Left hindlimb (tissue), 1 donor: ENCODE measurements at places on chromosomes 5 and 9.

DNA sequence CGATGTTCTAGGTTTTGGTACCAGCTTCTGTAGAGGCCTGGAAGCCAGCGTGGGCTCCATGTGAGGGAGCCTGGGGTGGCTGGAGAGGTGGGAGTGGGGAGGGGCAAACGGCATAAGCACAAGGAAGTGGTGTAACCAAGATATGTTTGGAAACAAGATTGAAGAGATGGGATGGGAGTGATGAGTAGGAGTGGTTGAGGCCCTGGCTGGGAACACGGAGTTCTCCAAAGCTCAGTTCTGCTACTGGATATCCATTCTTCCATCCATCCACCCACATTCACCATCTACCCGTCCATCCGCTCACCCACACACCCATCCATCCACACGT lies 12.2 kb downstream of the TSPAN17 start:
- no peak for DNase-seq

DNA sequence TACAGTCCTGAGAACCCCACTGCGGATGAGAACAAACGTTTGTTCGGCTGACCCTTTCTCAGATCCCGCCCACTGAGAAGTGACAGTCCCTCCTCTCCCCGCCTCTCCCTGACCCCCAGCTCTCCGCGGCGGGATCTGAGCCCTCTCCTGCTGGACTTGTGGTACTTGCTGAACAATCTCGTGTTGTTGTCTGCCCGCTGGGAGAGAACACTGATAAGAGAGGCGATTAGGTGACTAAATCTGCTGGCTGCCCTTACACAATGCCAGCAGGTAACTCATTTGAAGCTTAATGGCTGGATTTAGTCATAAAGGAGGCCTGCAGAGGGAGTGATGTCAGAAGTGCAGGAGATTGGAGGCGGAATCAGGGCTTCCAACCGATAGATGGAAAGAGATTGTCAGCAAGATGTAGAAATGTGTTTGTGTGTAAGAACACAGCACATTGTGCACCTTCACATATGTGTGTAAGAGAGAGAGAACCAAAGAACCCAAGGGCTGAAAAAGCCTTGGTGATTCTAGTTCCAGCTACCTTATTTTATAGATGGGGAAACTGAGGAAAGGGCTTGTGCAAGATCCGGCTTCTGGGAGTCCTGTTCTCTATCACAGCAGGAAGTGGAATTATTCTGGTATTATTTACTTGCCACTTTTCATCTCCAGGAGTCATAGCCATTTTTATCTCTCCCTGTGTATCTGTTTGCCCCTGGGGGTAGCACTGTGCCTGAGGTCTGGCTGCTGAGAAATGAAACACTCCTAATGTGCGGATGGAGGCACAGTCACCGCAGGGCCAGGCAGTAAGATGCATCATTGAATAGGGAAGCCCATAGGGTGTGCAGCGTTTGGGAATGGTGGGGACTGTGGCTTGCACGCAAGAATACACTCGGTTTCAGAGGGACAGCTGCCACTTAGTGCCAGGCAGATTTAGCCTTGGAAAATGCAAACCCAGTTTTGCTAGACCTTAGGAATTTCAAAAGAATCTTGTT lies 203.7 kb upstream of the MSX2 start:
- DNase-seq: no peak

DNA sequence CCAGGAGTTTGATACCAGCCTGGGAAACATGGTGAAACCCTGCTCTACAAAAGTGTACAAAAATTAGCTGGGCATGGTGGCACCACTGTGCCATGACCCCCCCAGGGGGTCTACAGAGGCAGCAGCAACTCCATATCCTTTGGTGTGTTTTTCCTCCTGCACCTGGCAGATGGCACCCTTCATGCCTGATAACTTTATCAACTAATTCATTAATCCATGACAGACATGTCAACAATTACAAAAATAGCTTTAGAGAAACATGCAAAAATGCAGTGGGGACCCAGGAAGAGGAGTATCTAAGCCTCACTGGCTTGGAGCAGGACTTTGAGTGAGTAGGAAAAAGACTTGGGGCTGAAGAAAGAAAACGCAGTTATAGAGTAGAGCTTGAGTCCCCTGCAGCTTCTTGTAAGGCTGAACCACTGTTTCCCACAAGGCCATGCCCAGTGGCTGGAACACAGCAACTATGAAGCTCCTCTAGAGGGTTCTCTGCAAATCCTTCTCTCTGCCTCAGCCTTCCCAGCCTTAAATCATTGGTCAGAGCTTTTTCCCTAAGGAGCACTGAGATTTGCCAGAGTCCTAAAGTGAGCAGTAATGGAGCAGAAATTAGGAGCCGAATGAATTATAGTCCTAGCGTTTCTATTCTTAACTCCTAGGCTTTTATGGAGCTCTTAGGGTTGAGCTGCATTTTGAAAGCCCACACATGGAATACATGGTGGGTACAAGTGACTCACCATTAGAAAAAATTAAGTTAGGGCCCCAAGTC lies 25.5 kb upstream of the B4GALT1 start:
- DNase-seq: no peak

DNA sequence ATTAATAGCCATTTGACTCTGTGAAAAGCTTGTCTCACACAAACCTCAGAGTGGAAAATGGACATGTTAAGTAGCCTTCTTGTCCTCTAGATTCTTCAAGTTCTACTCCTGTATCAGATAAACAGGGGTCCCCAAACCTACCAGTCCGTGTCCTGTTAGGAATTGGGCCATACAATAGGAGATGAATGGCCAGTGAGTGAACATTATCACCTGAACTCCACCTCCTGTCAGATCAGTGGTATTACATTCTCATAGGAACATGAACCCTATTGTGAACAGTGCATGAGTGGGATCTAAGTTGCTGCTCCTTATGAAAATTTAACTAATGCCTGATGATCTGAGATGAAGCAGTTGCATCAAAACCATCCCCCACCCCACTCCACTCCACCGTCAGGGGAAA lies 136.3 kb downstream of the TMEM232 start:
- no peak for DNase-seq

GRCh38 chr9:18056269-18056992 lies 417.5 kb upstream of the ADAMTSL1 start:
- no peak for DNase-seq

DNA sequence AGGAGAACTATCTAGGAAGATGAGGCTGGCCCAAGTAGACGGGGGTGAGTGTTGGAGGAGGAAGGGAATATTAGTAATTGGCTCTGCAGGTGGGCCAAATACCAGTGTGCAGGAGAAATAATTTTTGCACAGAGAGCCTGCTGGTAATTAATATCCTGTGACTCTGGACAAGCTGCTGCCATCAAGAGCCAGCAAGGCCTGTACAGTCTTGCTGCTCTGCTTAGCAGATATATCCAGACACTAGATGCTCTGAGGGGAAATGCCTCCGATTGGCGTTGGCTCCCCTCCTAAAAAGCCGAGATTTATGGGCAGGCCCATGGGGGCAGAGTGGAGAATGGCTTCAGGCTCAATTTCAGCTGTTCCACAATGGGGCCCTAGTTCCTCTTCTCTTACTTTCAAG lies 29.6 kb upstream of the ASTN2 start:
- no peak for DNase-seq

- peak; percentile 36 for DNase-seq
These were observed 304.7 kb downstream of the GABRG2 start for GRCh38 chr5:162372256-162372655.

- no peak for DNase-seq
These were observed 794.2 kb upstream of the CDH10 start for GRCh38 chr5:25439025-25439424.

GRCh38 chr9:72476617-72477437 lies 44.6 kb upstream of the TMC1 start:
- no peak for DNase-seq

- no peak for DNase-seq
These were observed 212.5 kb downstream of the FANCC start for GRCh38 chr9:95104980-95105379.

- no peak for DNase-seq
These were observed 93.9 kb downstream of the SLC25A46 start for GRCh38 chr5:110832683-110833082.

- DNase-seq: no peak
These were observed 150.0 kb upstream of the IRX2 start for GRCh38 chr5:2901511-2901910.
